ENCODE measurements at places on chromosomes 12 and 14.
A peak's percentile ranks its signal among the peaks of the same experiment; 100 is the strongest.

DNA sequence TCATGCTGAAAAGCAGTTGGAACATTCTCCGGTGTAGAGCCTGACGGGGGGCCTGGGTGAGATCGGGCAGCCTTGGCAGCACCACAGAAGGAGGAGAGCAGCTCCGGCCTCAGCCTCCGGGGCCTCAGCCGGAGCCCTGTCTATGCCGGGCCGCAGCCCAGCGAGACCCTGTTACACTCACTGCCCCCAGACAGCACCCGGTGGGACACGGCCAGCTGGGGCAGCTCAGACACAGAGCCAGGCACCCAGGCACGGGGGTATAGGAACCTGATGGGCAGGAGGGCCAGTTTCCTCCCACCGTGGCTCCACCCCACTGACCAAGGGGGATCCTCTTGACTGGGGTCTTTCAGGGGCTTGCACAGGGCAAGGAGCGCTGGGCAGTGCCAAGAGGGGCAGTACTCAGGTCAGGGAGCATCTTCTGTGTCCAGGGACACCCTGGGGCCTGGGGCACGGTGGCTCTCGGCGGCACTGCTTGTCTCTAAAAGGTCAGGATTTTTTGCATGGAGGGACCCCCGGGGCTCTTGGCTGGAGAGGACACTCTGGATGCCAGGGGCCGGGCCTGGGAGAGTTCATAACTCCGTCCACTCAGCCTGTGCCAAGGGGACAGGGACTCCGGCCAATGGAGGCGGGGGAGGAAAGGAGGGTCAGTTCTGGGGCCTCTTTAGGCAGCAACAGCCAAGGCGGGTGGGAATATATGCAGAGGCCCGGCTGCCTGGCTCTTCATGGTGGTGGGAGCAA, 9.4 kb downstream of the INF2 start:
- DNase-seq = no peak

- DNase-seq = no peak
Observed at GRCh38 chr14:91878274-91878673, 10.9 kb upstream of the TC2N start.

DNA sequence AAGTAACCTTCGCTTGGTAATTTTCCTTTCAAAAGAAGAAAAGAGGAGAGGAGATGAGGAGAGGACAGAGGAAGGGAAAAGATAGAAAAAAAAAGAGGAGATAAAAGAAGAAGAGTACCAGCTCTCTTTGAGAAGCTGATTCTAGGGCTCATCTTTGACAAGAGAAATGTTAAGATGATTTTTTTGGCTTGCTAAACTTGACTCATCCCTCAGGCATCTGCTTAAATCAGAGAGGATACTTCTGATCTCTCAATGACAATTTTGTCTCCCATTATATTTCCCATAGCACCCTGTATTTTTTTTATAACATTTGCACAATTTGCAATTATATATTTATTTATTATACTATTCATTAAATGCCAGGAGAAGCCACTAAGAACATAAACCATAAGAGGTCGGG, 17.1 kb downstream of the SYT1 start:
- no peak for DNase-seq

DNA sequence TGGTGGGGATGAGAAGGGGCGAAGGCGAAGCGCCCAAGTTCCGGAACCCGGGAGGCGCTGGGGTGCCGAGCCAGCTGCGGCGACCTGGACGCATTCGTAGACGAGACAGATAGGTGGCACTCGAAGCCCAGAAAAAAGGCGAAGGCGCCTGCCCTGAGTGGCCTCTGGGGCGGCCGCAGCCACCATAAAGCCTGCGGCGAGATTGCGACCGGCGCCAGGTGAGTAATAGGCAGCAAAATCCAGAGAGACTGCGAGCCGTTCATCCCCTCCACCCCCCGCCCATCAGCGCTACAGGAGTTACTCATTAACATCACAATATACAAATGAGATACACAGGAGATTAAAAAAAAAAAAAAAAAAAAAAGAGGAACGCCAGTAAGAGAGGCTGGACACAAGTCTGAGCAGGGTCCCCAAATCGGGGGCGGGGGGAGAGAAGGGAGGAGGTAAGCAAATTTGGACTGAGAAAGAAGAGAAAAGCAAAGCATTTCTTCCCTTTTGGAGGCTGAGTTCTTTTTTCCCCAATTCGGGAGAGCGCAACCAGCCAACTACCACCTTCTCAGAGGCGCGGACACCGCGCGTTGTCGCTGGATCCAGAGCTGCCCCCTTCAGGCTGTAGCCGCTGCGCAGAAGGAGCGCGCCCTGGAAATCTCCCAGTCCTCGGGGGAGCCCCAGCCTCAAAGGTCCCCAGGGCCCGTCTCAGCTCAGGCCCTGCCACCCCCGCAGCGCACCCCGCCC, 15.7 kb downstream of the TBX3 start:
- DNase-seq = no peak

DNA sequence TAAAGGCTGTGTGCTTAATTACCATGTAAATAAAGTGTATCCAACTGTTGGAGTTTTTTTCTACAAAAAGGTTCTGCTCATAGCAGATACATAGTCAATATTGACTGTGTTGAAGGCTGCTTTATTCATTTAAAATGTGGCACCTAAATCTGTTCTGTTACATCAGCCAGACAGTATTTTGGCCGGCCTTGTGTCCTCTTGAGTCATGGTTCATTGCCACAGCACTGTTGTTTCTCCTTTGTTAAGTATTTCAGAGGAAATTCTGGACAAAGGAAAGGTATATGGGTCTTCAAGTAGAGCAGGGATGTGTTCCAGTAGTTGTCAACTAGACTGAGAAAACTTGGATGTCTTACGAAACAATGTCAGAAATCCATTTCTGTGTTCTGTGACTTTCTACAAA, 95.5 kb downstream of the SLC38A6 start:
- DNase-seq = no peak

DNA sequence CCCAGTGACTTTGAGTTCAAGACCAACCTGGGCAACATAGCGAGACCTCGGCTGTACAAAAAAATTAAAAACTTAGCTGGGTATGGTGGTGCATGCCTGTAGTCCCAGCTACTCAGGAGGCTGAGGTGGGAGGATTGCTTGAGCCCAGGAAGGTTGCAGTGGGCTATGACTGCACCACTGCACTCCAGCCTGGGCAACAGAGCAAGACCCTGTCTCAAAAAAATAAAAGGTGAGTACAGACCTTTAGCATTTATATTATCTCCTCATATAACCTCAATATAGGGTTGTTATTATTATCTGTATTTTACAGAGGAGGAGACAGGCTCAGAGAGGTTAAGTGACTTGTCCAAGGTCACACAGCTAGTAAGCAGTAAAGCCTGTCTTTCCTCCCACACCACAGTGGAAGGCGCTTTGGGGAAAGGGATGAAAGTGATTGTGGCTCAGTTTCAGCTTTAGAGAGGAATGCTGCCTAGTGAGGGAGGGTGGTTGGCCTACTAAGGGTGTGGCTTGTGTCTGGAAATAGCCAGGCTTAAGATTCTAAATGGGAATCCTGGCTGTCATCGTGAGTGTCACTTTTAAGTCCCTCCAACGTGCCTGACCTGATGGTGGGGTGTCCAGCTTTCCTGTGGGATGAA, 7.2 kb downstream of the TPCN1 start:
- DNase-seq = no peak

- DNase-seq = no peak
Observed at GRCh38 chr12:69027411-69027881, 94.5 kb upstream of the CPM start.

DNA sequence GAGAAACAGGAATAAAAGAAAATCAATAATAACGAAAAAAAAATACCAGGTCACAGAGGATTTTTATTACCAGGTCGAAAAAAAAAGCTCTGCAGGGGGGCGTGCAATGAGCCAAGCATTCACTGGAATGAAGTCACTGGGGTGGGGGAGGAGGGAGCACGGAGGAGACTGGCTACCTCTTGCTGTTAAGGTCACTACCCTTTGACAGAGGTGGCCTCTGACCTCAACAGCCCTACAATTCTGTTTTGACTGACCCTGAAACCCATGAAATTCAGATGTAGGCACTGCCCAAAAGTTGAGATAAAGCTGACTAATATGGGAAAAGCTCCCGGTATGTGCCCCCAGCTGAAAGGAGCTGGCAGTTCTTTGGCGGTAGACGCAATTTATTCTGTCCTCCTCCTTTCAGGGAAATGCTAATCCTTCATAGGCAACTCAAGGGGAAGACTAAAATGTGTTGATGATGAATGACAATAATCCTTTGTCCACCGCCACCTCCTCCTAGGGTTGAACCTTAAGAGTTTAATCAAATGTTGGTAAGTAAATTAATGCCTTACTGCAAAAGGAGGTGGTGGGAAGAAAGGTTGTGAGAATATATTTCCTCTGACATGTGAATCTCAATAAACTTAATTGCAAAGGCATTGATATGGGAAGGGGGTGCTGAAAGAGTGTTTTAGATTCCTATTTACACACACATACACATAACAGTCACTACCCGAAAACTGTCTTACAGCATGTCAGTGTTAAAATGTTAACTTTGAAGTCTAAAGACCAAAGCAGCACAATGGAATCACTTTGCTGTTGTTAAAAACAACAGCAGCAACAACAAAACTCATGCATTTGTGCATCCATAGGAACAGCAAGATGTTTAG, 6.3 kb upstream of the RIC8B start:
- DNase-seq = no peak

GRCh38 chr12:132115500-132115899, 28.6 kb downstream of the DDX51 start:
- no peak for DNase-seq

DNA sequence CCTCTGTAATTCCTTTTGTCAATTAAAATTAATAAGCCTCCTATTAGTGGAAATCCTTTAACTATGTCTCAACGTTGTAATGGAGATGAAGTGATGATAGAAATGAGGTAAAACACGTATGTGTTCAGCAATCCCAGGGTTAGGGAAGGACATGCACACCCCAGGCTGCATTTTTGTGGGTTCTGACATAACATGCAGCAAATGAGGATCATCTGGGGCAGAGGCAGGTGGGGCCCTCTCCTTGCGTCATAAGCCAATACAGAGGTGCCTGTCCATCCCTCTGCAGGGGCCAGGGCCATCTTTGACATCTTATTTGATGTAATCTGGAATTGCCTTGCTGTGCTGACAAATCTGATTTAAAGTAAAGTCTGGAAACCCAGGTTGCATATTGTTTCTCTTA, 73.2 kb downstream of the MYRFL start:
- no peak for DNase-seq

DNA sequence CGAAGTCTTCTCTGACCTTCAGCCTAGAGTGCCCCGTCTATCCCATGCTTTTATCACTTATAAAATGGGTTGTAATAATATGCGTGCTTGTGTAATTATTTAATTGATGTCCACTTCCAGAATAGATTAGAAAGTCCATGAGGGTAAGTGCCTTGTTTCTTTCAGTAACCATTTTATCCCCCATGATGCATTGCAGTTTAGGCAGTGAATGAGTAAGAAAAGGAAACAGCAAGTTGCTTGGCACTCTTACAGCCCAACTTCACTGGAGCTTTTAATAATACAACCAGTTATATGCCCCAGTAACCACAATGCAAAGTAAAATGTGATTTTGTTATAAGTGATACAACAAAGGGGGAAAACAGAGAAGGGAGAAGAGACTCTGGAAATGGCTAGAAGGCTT, 287.3 kb downstream of the MED13L start:
- no peak for DNase-seq

GRCh38 chr14:74838166-74838565, 37.8 kb downstream of the PROX2 start:
- DNase-seq = no peak

- no peak for DNase-seq
Observed at GRCh38 chr14:65449647-65450046, 37.1 kb downstream of the FUT8 start.

- DNase-seq = no peak
Observed at GRCh38 chr14:77316872-77317301, 3.8 kb downstream of the POMT2 start.

DNA sequence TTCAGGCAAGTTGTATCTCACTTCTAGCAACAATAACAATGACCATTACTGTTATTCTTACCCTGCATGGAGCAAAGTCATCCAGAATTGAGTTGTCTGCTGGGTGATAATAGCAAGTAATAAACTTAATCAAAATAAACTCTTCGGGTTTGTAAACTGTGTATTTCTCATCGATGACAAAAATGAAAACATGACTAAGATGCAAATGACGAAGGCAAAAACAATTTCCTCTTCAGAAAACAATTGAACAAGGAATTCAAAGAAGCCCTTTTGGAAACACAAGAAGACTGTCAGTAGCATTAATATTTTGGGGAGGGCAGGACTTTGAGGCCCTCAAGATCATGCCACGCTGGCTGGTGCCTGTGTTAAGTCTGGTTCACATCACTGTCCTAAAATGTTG, 232.0 kb downstream of the BTG1 start:
- DNase-seq = no peak

DNA sequence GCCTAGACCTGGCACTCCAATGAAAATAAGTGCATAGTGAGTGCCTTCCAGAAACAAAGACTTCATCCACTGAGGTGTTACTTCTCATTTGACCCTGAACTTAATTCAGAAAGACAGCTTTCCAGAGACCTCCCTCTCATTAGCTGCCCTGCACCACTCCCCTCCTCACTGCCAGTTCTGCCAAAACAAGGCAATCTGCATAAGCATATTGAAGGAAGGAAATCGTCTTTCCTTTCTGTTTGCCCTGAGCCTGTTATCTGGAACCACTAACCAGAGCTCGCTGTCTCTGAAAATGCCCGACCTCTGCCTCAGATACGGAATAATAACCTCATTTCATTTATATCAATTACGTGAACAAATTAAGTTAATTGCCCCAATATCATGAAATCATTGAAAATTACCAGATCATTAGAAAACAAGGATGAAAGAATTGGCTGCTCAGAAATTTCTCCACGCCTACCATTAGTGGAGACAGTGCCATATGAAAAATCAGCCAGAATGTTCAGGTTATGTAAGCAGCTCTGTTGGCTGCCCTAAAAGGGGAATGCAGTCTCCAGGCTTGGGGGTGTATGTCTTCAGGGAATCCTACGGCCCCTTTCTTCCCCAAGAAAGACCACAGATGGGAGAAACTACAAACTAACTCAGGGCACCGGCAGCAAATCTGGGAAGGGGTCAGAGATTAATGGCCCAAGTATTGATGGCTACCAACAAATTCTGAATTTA, 149.9 kb upstream of the FKBP4 start:
- DNase-seq = no peak

GRCh38 chr14:22482782-22483553, 106.1 kb downstream of the DAD1 start:
- DNase-seq = no peak

DNA sequence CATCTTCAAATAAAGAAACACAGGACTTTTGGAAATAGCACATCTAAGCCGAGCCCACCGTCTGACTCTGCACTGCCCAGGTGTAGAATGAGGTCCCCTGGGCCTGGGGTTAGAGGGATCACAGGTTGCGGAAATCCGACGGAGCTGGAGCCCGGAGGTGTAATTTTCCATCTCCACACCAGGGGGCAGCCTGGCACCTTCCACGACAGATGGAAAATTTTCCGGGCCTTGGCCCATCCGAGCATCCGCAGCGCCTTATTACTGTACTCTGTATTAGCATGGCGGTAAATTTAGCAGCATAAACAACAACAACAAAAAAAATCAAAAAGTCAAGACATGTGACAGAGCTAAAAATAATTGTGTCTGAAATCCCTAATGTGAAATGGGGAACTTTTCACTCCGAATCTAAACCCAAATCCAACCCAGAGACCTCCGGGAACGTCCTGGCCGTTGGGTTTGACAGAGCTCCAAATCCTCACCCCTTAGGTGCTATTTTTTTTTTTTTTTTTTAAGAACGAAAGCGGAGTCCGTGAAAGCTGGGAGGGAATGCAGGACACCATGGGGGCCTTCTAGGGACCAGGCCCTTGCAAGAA, 93.9 kb downstream of the KSR2 start:
- DNase-seq = peak; percentile 14

Measured in KG1 (cell line).